ENCODE measurements at places on chromosomes 11 and 22.
A peak's percentile ranks its signal among the peaks of the same experiment; 100 is the strongest.

DNA sequence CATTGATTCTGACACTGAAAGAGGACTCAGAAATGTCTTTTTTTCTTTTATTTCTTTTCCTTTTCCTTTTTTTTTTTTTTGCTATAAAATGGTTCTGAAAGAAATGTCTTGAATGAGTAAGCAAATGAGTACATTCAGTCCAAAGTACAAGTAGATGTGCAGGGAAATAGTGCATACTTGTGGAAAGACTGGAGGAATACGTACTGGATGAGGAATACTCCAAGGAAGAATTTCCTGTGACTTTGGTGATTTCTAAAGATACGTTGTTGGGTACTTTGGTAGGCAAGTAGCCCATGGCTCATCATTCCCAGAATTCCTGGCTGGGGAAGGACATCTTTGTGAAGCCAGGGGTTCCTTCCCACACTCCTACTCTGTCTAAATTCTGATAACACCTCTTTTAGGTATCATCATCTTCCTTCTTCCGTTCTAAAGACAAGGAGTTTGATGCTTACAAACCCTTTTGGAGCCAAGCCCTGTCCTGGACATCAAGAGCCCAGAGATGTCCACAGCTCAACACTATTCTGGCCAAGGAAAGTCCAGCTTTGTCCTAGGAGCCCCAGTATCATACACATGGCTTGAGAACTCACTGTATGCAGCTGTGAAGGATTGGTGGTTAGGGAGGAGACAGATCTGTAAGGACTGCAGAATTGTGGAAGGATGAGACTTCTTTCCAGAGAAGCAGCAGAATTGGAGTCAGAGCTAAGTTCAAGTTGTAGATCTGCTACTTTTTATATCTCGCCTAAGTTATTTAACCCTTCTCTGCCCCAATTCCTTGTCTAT, 4.8 kb upstream of the NUP98 start:
- DNase-seq, result no peak

GRCh38 chr22:20031732-20032406, 11.0 kb downstream of the TANGO2 start:
- DNase-seq, result no peak

DNA sequence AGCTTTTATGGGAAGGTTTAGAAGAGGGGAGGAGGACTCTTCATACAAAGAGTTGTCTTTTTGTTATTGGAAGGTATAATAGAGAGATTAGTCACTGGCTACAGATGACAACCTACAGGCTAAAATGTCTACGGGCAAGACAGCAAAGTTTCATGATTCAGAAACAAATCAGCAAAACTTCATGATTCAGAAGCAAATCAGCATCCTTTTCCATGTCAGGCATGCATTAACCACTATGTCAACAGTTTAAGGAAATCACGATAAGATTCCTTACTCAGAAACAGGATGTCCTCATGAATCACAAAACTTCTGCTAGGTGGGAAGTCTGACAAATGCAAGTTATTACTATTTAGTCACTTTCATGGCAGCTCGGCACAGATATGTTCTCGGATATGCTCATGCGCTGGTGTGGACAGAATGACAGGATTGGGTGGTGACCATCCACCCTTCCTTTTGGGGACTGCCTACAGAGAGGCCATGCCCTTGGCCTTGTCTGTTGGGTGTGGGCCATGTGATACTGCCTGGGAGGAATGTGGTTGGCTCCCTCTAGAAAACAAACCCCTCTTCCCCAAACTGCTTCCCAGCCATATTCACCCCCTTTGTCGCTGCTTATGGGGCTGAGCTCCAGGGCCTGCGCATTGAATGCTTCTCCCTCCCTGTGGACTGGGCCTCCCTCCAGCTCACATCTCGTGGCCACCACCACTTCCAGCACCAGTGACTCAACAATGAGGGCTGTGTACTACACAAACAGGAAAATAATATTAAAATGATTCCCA, 10.1 kb downstream of the C11orf91 start:
- DNase-seq, result no peak

DNA sequence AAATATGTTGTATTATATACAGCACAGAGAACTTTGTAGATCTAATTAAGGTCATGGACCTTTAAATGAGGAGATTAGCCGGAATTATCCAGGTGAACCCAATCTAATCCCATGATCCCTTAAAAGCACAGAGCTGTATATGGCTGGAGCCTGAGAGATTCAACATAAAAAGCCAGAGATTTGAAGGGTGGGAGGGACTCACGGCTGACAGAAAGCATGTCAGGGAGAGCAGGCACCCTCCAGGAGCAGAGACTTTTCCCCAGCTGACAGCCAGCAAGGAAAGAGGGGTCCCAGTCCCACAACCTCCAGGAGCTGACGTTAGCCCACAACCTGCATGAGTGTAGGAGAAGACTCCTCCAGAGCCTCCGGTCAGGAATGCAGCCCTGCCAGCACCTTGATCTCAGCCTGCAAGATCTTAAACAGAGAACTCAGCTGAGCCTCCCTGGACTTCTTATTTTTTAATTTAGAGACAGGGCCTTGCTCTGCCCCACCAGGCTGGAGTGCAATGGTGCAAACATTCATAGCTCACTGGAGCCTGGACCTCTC, 20.0 kb upstream of the ADA2 start:
- DNase-seq, result peak; percentile 58

DNA sequence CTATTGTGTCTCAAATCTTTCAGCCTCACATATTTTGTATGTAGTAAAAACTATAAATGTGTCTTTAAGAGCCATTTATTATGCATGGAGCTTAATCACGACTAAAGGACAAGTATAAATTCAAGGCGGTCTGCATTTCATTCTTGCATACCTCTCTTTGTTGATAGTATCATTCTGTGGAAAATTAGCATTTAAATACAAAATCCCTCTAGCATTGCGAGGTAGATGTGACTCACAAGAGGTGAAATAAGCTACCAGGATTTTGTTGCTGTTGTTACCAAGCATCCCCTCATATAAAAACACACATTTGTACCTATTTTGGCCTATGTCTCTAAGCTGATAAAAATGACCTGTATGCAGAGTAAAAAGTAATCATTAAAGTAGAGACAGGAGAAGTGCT, 537.4 kb upstream of the LUZP2 start:
- DNase-seq, result no peak

Measured in D341Med (cell line).